ENCODE measurements at places on chromosomes 4 and X. TPM values are rescaled to one million over a fixed set of nuclear protein-coding genes. Genes with fewer than 3 reads are reported as not detected.

DNA sequence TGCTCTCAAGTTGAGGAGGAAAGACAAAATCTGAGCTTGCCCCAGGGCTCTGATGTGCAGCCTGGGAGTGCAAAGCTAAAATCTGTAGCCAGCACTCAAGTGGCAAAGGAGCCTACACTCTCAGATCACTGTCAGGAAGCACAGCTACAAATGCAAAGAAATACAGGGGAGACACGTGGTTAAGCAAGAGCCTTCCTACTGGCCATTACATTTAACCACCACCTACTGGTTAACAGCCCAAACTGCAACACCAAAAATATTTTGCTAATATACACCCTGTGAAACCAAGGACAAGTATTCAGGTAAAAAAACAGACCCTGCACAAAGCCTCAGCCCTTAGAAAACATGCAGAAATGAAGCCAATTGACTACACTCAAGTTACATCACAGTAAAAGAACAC lies 170.4 kb upstream of the FGF16 start:
- DNase-seq = no peak
- H3K27me3 ChIP-seq = no peaks in the 10 kb centered on the region
- no peak overlapping the region for H3K4me3 ChIP-seq

DNA sequence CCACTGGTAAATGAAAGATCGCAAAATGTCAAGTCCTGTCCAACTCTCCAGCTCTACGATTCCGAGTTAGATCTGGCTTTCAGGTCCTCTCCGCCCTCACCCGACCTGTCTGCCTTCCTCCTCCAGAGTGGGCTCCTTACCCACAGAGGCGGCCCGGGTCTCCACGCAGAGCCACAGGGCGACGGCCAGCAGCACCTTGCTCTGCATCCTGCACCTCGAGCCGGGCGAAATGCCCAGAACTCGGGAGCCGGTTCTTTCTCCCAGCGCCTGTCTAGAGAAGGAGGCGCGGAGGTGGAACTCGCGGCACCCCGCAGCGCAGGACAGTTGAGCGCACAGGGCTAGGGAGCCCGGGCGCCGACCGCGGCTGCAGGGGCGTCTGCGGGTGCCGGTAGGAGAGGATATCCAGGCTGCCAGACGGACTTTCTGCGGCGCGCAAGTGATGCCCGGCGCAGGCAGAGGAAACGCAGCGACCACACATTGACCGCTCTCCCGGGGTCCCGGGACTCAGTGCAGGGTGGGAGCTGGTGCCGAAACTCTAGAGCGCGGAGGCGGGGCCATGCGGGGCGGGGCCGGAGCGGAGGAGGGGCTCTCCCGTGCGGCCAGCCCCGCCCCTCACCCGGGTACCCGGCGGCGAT lies at the start of gene KDR:
Gene KDR, minus strand, starts transcription at position 509 of the 635 bp plus-strand sequence. Its CDS starts 302 bp downstream, at position 207.
- H3K4me1 ChIP-seq = peaks cover 5% of the 10 kb centered on the region
- peak; percentile 29 for DNase-seq
- peak within 1 kb of the TSS; percentile 76 for H3K27ac ChIP-seq
- no peaks in the 10 kb centered on the region for H3K27me3 ChIP-seq

ZNF141 gene
- total RNA-seq = 11.8 TPM

GRCh38 chr4:106495476-106495875 lies 126.9 kb upstream of the GIMD1 start:
- H3K4me3 ChIP-seq = no peak overlapping the region
- H3K4me1 ChIP-seq = no peaks in the 10 kb centered on the region
- H3K36me3 ChIP-seq = no peaks in the 10 kb centered on the region
- DNase-seq = no peak
- no peak overlapping the region for H3K27ac ChIP-seq

GRCh38 chr4:150436598-150437370 lies 145.2 kb upstream of the MAB21L2 start:
- H3K27ac ChIP-seq = no peak overlapping the region
- H3K36me3 ChIP-seq = peaks cover 4% of the 10 kb centered on the region
- H3K27me3 ChIP-seq = no peaks in the 10 kb centered on the region
- DNase-seq = no peak

- H3K27ac ChIP-seq = no peak overlapping the region
- no peaks in the 10 kb centered on the region for H3K27me3 ChIP-seq
- no peaks in the 10 kb centered on the region for H3K36me3 ChIP-seq
- no peak for DNase-seq
Observed at GRCh38 chr4:123659262-123659661, 262.7 kb downstream of the SPRY1 start.

GRCh38 chrX:16524316-16524715 lies 125.6 kb upstream of the S100G start:
- no peak overlapping the region for H3K4me3 ChIP-seq
- H3K27me3 ChIP-seq = no peaks in the 10 kb centered on the region
- no peak overlapping the region for H3K27ac ChIP-seq
- DNase-seq = no peak

DNA sequence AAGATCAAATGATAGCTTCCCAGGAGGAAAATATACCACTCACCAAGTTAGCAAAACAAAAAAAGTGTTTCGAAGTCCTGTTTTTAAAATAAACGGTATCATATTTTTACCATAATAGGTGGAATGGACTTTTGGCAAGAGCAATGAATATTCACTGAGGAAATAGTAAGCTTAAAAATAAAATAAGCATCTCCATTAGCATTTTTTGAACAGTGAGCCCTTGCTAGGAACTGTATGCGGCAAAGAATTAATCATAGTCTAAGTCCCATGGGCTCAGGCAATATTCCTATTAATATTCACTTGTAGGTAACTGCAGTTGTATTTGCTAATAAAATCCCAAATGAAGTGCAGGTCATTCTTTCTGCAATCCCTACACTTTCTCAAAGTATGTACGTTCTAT lies 191.7 kb upstream of the GABRA2 start:
- DNase-seq = no peak
- H3K27ac ChIP-seq = no peak overlapping the region
- no peaks in the 10 kb centered on the region for H3K27me3 ChIP-seq
- no peaks in the 10 kb centered on the region for H3K36me3 ChIP-seq

DNA sequence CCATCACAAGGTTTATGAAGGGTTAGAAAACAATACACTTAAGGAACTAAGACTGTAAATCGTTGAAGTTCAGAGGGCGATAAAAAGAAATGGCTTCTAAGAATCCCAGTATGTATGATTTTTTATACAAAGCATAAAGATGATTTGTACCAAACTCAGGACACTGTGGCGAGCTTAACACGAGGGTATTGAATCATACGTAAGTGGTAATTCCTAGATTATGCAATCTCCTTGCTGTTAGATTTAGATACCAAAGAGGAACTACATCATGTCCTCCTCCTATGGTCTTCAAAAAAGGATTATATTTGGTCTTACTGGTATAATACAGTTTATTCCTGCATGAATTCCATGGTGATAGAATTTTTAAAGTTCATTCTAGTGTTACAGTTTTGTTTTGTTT lies 23.9 kb downstream of the NFKB1 start:
- H3K4me1 ChIP-seq = peaks cover 16% of the 10 kb centered on the region
- H3K36me3 ChIP-seq = no peaks in the 10 kb centered on the region
- H3K27me3 ChIP-seq = no peaks in the 10 kb centered on the region

DNA sequence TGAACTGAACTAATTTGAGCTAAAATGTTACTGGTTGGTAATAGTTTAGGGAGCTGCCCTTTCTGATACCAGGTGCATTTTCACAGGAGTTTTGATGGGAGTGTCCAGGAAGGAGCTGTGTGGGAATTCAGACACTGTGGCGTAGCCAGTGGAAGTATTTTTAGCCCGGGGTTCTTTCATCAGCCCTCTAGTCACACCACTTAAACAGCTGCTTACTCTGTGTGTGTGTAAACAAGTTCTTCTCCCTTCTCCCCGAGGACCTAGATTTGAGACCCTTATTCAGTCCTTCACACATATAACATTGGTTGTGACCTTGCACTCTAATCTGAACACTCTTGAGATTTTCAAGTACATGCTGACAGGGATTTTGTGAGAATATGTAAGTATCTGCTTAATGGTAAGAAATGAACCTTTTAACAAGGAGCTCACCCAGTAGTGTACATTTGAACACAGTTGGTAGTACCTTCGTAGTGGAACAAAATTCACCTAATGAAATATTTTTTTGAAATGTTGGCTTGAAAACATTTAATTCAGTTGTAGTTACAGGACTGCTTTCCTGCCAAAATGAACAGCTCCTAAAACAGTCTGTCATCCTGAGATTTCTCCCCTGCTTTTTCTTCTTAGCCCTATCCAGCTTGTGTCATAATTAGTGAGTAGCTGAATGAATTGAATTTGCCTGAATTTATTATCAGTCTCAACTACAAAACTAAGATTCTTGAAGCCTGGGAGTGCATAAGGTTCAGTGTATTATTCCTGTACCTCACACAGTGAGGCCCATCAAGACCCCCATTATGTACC lies 61.8 kb downstream of the BMPR1B start:
- H3K36me3 ChIP-seq = no peaks in the 10 kb centered on the region
- no peak for DNase-seq
- no peaks in the 10 kb centered on the region for H3K4me1 ChIP-seq
- no peak overlapping the region for H3K4me3 ChIP-seq
- no peaks in the 10 kb centered on the region for H3K27me3 ChIP-seq

DNA sequence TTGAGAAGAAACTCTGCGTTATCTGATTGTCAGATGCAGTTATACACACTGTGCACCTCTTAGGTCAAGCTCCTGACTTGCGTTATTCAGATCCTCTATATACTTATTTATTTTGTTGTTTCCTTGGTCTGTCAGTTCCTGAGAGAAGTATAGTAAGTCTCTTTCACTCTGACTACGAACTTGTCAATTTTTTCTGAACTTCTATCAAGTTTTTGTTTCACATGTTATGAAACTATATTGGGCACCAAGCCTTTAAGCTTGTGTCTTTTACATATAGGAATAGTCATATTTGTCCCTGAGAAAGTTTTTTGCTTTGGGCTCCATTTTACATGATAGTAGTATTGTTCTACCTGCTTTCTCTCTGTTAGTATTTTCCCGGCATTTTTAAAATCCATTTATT lies 31.7 kb downstream of the ZNF275 start:
- no peaks in the 10 kb centered on the region for H3K4me1 ChIP-seq
- H3K36me3 ChIP-seq = no peaks in the 10 kb centered on the region
- H3K27ac ChIP-seq = no peak overlapping the region
- no peak overlapping the region for H3K4me3 ChIP-seq

DNA sequence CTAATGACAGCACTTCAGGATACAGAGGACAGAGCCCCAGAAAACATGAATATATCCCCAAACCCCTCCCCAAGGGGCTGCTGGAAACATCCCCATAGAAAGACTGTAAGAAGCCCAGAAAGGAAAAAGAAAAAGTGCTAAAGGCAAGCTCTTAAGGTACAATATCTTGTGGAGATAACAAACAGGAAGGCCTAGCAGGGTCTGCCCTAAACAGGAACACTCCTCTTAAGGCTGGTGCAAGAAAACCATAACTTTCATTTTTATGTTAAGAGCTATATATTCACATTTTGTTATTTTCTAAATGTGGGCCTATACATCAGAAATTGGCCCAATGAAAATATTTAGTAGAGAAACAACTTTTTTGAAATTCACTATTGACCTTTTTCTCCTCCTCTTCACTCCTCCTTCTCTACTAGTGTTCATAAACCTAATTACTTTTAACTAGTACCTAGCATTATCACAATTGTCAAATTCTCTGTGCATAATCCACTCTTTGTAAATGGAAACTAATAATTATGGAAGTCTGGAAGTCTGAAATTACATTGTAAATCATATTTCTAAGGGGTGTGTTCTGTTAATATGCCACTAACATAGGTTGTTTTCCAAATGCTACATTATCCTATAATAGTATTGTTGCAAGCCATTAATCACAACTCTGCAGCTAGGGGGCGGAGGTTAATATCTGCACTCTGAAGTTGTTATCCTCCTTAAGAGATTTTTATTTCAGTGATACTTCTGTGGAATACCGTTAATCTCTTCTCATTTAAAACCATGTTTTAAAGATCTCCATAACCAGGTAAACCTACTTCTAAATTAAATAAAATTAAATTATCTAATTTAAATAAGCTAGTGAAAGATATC lies 59.8 kb downstream of the CASK start:
- no peak overlapping the region for H3K4me3 ChIP-seq
- no peaks in the 10 kb centered on the region for H3K36me3 ChIP-seq
- H3K4me1 ChIP-seq = no peaks in the 10 kb centered on the region
- DNase-seq = no peak
- no peaks in the 10 kb centered on the region for H3K27me3 ChIP-seq

DNA sequence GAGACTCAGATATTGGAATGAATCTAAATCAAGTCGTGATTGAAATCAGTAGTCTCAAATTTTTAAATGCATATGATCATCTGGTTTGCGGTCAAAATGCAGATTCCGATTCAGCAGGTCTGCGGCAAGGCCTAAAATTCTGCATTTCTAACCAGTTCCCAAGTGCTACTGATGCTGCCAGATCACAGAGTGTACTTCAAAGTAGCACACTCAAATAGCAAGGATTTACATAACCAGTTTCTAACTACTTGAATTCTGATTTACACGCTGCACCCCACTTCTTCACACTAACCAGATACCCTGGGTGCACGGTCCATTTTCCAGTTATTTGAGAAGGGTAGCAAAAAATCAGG lies 752 bp downstream of the MBTPS2 start:
- H3K4me3 ChIP-seq = peak overlapping the region; percentile 45
- no peak for DNase-seq
- no peaks in the 10 kb centered on the region for H3K36me3 ChIP-seq
- no peaks in the 10 kb centered on the region for H3K27me3 ChIP-seq
- no peaks in the 10 kb centered on the region for H3K4me1 ChIP-seq

AFP gene
- not detected for total RNA-seq

STBD1 gene
- 5.9 TPM for total RNA-seq

DNA sequence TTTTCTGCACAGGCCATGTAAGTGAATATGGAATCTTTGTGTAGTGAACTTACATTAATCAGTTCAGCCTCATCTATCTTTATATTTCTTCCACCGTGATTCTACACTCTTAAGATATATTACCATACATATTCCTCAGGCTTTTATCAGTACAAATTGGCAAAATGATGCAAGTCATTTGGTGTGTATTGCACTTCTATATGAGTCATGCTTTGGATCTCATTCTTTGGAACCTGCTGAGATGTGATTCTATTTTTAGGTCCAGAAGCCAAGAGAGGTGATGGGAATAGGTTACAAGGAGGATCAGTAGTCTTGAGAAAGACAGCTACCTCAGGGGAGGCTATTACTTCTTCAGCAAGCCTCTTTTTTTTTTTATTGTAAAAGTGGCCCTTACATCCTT lies 204.4 kb downstream of the ZNF330 start:
- no peaks in the 10 kb centered on the region for H3K27me3 ChIP-seq
- no peak for DNase-seq
- H3K4me1 ChIP-seq = no peaks in the 10 kb centered on the region
- no peak overlapping the region for H3K4me3 ChIP-seq

RTL5 gene
- total RNA-seq = 5.1 TPM

GRCh38 chrX:132615391-132616131 lies 126.7 kb upstream of the MBNL3 start:
- peak; percentile 42 for DNase-seq
- no peaks in the 10 kb centered on the region for H3K36me3 ChIP-seq
- no peaks in the 10 kb centered on the region for H3K27me3 ChIP-seq

GRCh38 chrX:87518504-87518903 lies 902 bp downstream of the KLHL4 start:
- no peaks in the 10 kb centered on the region for H3K4me1 ChIP-seq
- no peak overlapping the region for H3K4me3 ChIP-seq
- H3K36me3 ChIP-seq = no peaks in the 10 kb centered on the region
- H3K27ac ChIP-seq = no peak overlapping the region
- H3K27me3 ChIP-seq = no peaks in the 10 kb centered on the region
- no peak for DNase-seq
